ENCODE measurements at places on chromosomes 7 and 10.

DNA sequence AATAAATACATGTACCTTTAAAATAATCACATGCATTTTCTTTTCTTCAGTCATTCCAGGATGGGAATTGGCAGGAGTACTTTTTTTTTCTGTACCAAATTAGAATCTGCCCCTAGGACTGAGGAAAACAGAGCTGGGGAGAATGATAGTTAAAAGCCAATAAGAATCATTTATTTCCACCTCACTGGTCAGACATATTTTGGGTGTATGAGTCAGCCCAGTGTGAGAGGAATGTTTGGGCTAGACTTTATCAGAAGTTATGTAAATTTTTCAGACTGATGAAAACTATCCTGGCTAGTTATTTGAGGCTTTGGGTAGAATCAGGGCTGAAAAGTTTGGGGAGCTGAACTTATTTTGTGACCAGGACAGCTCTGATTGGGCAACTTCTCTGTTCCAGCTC lies 303.1 kb upstream of the NPSR1 start:
- no peak for DNase-seq

GRCh38 chr7:2008936-2009540 lies 223.7 kb downstream of the MAD1L1 start:
- peak; percentile 59 for DNase-seq

DNA sequence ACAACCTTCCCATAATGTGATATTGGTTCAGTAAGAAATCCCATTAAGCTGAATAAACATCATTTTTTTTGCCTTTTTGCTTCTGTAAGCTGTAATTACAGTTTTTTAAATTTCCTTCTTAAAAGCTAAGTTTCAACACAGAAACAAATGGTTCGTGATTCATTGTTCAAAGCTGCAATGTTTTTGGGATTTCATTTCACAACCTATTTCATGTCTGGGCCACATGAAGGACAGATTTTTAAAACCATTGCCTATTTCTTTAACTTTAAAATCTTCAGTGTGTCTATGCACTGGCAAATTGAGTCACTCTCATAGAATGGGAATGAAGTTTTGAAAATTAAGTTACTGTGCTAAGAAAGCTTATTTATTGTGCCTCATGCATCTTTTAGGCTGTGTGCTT lies 66.9 kb downstream of the TFPI2 start:
- DNase-seq: no peak

DNA sequence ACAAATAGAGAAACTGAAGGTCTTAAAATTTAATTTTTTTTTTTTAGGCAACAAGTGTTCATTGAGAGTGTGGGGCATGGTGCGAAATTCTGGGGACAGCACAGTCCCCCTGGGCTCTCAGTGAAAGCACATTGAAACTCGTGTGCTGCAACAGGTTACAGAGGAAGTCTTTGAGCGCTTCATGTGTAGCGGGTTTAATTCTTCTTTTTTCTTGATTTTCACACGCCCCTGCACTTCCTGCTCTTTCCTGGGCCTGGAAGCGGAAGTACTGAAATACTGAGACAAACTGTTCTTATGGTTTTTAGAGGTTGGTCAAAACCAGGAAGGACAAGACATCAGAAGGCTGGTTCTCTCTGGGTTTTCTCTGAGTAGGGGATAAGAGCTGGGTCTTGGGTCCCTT lies 203.5 kb downstream of the PTEN start:
- no peak for DNase-seq

- DNase-seq: no peak
Observed at GRCh38 chr10:4254101-4254994, 469.3 kb upstream of the KLF6 start.

- peak; percentile 16 for DNase-seq
Observed at GRCh38 chr10:71031026-71031425, 142.7 kb upstream of the PCBD1 start.

DNA sequence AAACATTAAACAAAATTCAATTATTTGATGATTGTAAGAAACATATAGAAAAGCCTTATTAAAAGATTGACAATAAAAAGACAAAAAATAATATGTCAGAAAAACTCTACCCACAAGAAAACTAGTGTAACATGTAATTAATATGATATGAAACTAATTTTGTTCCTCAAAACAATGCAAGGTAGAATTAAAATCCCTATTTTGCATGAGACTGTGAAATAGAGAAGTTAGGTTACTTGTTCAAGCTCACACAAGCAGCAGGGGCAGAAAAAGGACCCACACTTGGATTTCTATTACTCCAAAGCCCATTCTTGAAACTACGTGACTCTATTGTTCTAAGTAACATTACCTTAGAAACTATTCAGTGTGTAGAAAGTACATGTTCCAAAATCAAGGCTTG lies 96.4 kb downstream of the KCNMA1 start:
- DNase-seq: no peak

GRCh38 chr10:121497513-121498470 lies 100.5 kb downstream of the FGFR2 start:
- no peak for DNase-seq

DNA sequence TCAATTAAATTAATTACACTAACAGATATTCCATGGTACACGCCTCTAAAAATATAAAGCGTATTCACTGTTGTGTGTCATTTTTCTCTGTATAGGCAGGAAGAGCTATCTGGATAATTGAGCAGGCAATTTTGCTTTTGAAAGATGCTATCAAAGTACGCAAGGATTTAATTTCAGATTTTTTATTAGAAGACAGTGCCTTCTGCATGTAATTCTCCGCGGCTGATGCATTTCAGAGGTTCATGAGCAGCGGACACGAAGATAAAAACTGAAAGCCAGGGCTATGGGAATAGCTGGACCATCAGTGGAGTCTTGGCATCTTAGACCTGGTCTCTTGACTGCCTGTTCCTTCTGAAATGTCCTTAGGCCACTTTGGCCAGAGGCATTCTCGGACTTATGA lies 35.7 kb upstream of the SDK1 start:
- DNase-seq: no peak

DNA sequence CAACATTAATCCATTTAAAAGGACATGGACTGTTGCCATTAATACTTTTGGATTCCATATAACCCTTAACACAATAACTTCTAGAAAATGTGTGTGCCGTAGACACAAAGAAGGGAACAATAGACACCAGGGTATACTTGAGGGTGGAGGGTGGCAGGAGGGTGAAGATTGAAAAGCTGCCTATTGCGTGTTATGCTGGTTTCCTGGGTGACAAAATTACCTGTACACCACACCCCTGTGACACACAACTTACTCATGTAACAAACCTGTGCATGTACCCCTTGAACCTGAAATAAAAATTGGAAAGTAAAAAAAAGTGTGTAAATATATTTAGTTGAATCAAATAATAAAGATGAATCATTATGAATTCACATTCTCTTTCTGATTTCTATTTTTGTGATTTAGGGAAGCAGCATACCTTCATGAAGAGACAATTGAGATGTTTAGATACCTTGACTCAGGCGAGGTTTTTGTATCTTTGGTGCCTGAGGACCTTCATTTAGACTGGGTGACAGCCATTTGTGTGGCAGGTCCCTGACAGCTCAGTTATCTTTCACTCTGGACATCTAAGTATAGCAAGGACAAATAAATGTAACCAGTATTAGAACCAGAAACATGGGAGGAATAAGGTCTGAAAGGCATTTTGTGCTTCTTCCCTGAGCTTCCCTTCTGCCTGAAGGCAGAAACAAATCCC lies 28.7 kb downstream of the GIMAP8 start:
- no peak for DNase-seq

GRCh38 chr10:132610071-132610701 lies 72.6 kb downstream of the INPP5A start:
- DNase-seq: peak; percentile 61

DNA sequence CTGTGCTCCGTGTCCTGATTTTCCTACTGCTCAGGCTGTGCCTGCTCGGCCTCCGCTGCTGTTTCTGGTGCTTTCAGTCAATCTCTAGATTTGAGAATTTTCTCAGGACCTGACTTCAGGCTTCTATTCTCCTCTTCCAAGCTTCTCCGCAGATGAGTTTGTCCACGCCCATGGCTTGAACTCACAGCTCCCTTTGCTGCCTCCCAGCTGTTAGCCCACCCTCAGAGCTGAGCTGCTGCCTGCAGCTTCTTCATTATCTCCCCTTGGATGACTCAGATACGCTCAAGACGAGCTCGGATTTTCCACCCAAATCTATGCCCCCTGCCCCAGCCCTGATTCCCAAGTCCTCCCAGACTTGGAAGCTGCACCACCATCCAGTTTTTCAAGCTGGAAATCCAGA lies 104.7 kb downstream of the FGFR2 start:
- no peak for DNase-seq

- DNase-seq: no peak
Observed at GRCh38 chr7:25032774-25033743, 53.1 kb upstream of the OSBPL3 start.

GRCh38 chr7:100867040-100867775 lies at the start of gene TRIP6:
TRIP6 (plus strand) TSS chr7:100867387; CDS start chr7:100867498, 111 bp downstream.
- DNase-seq: peak; percentile 85

- no peak for DNase-seq
Observed at GRCh38 chr10:90847436-90847835, 10.4 kb downstream of the HTR7 start.

DNA sequence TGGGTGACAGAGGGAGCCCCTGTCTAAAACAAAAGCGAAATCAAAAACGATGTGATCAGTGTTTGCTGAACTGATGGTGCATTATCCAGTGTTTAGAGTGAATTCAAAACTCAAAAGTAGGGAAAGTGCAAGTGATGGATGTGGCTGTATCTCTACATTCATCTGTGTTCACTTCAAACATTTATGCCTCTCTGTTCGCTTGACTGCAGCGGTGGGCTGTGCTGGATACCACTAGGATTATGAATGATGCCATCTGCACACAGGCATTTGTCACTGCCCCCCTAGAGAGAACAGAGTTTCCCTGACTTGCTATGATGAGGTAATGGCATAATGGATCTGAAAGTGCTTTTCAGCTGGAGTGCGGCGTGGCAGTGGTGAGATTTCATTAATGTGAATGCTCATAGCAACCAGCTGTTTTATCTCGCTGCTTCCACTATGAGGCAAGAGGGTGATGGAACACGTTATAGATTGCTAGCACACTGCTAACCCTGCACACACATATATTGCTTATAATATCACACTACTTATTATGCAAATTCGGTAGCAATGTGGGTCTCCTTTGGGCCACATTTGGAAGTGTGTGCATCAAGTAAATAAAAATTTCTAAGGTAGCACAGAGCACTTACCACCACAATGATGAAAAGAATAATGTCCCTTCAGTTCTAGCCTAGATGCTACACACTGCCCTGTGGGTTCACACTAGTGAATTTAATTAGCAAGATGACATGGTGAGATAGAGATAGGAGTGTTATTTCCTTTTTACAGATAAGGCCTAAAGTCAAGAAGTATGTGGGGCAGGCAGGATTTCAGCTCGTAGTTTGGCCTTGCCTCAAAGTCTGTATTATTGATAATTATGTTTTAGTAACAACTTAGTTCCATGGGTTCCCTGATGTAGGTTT lies 164.7 kb downstream of the CAMK1D start:
- no peak for DNase-seq

- DNase-seq: no peak
Observed at GRCh38 chr10:21069929-21070700, 173.0 kb upstream of the NEBL start.

DNA sequence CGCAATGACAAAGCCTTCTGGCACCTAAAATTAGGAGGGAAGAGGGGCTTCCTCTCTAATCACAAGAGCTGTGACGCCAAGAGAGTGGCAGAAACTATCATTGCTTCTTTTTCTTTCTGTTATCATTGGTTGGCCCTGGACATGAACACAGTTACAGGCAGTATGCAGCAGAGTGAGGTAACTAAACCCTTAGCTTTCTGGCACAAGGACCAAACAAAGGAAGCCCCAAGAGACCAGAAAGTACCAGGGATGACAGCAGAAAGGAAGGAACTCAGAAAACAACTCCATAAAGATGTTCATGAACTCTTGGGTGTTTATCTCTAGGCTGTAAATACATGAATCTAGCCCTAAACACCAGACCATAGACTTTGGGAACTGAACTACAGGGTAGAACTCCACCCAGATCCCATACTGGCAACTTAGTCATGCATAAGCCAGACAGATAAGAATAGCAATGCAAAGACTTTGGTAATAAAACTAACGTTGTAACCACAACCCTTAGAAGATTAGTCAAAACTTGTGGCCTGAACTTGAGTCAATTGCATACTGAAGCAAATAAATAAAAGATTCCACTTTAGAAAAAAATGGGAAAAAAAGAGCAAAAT lies 195.7 kb upstream of the PTN start:
- DNase-seq: no peak

DNA sequence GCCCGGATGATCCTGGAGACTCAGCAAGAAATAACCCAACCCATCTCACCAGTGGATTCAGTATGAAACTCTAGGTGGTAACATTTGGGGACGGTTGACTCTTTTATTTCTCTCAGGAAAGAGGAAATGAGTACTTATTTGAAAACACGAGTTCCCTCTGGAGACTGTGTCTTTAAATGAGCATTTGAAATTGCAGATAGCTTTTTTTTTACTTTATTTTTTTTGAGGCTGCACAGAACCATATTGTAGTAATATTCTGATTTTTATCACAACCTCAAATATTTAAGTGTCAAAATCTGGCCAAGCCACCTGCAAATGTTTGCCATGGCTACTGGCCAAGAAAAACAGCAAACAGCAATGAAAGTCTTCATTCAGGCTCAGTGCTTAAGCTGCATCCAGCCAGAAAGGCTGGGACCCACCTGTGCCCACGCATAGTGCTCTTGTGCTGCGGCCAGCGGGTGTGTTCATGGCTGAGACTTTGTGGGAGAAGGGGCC lies 160.8 kb downstream of the CREB5 start:
- no peak for DNase-seq

DNA sequence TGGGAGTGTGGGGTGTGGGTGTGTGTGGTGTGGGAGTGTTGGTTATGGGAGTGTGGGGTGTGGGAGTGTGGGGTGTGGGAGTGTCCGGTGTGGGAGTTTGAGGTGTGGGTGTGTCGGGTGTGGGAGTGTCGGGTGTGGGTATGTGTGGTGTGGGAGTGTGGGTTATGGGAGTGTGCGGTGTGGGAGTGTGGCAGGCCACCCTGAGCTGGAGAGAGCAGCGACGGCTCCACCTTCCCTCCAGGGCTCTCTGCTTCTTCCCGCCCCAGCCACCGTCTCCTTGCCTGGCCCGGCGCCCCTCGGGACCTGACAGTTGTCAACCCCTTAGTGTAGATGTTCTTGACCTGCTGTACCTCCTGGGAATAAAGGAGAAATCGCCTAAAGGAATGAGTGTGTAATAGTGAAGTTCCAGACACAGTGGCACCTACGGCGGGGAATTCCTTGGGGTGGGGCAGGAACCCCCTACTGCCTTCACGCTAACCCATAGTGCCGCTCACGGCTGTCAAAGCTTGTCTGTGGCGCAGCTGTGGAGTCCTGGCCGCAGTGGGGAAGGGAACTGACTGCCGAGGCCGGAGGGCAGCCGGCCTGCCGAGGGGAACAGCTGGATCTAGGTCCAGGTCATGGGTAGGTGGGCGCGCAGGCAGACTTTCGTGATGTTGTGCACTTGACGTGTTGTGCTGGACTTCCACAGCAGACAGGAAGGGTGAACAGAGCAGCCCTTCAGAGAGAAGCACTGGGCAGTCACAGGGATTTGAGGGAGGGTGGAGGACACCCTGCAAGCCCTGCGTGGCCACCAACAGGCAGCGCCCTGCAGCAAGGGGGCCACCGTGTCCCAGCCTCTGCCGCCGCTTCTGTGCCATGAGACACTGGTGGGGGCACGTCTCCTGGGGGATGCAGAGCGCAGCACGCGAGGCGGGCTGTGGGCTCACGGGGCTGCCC lies 49.0 kb upstream of the EN2 start:
- no peak for DNase-seq

Measured in activated effector memory CD4-positive, alpha-beta T cell treated with anti-CD3 and anti-CD28 coated beads, Interleukin-2, amount 50 U/mL, for 16 hours (primary cell).